Endodermal cell (in vitro differentiated cells): ENCODE measurements at places on chromosomes 5 and 9. TPM values are rescaled to one million over a fixed set of nuclear protein-coding genes. Genes with fewer than 3 reads are reported as not detected.

DNA sequence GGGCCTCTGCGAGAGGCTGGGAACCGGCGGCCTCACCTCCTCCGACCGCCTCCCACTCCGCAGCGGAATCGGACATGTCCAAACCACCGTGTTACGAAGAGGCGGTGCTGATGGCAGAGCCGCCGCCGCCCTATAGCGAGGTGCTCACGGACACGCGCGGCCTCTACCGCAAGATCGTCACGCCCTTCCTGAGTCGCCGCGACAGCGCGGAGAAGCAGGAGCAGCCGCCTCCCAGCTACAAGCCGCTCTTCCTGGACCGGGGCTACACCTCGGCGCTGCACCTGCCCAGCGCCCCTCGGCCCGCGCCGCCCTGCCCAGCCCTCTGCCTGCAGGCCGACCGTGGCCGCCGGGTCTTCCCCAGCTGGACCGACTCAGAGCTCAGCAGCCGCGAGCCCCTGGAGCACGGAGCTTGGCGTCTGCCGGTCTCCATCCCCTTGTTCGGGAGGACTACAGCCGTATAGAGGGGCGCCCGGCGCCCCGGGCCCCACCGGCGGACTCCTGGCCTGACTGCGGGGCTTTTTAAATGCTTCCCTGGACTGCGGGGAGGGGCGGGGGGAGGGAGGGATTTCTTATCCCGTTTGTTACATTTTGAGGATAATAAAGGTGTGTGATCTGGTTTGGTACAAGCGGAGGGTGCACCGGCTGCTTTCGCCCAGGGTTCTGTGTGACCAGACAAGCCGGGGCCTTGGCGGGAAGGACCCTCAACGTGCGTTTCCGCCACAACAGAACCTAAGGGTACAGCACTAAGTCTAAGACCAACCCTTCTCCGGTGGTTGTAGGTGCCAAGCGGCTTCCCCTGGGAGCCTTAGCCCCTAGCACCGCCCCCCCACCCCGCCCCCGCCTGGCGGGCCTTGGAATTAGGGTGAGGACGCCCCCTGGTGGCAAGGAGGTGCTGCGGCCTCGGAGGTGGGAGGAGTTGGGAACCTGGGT lies 9.3 kb downstream of the PRR7 start:
- H3K36me3 ChIP-seq, result peaks cover 45% of the 10 kb centered on the region
- H3K4me3 ChIP-seq, result peak overlapping the region; percentile 72
- DNase-seq, result peak; percentile 99
- peak overlapping the region; percentile 47 for H3K27ac ChIP-seq
- peaks cover 3% of the 10 kb centered on the region for H3K27me3 ChIP-seq

DNA sequence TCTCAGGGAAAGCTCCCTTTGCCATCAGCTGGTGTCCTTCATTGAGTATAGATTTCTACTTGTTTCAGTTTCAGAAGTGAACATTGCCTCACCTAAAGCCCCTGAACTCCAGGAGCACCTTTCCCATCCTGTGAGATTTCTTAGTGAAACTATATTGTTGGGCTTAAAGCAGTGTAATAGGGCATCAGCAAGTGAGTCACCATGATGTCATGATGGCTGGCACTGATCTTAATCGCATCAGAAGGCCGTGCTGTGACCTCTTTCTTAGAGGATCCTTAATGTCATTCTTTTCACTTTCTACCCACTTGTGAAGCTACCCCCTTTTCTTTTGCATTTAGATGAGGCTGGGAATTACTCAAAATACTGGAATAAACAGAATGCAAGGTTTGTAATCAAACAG lies 401.3 kb downstream of the MTRR start:
- no peak for DNase-seq
- H3K4me1 ChIP-seq, result no peaks in the 10 kb centered on the region
- H3K27me3 ChIP-seq, result no peaks in the 10 kb centered on the region
- H3K27ac ChIP-seq, result no peak overlapping the region

- H3K4me3 ChIP-seq, result no peak overlapping the region
- peaks cover 99% of the 10 kb centered on the region for H3K27me3 ChIP-seq
- no peak overlapping the region for H3K27ac ChIP-seq
- H3K4me1 ChIP-seq, result no peaks in the 10 kb centered on the region
- H3K36me3 ChIP-seq, result no peaks in the 10 kb centered on the region
Observed at GRCh38 chr9:124010665-124011321, 775 bp upstream of the LHX2 start.

- no peak overlapping the region for H3K27ac ChIP-seq
- no peaks in the 10 kb centered on the region for H3K36me3 ChIP-seq
- no peak for DNase-seq
- H3K4me3 ChIP-seq, result no peak overlapping the region
Observed at GRCh38 chr9:76013809-76014208, 123.3 kb downstream of the PCSK5 start.

DNA sequence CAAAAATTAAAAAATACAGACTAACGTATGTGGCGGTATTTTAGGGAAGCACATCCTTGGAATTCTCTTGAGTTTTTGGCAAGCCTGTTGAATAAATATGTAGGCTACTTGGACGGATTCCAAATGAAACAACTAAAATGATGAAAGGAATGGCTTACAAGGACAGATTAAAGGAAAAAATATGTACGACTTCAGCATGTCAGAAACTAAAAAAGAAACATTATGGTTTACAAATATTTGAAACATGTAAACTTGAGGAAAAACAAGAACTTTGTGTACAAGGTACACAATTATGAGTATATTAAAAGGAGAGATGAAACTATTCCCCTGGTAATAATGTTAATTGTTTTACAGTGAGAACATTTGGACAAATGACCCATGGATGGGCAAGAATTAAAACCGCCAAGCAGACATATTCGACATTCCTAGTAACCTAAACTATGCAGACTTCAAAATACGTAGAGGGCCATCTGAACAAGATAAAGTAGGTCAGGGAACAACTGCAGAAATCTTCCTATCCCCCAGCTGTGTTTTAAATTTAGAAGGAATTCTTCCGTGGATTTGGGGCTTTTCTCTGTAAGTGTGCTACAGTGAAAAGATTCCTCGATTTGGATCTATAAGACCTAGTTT lies 12.5 kb downstream of the EDIL3 start:
- no peak overlapping the region for H3K27ac ChIP-seq
- no peak for DNase-seq
- H3K4me1 ChIP-seq, result no peaks in the 10 kb centered on the region
- no peak overlapping the region for H3K4me3 ChIP-seq
- no peaks in the 10 kb centered on the region for H3K27me3 ChIP-seq

GRCh38 chr5:136014049-136015002 lies 14.5 kb upstream of the TGFBI start:
- H3K27me3 ChIP-seq, result peaks cover 10% of the 10 kb centered on the region
- peak; percentile 29 for DNase-seq
- no peak overlapping the region for H3K4me3 ChIP-seq
- H3K36me3 ChIP-seq, result no peaks in the 10 kb centered on the region
- no peak overlapping the region for H3K27ac ChIP-seq
- H3K4me1 ChIP-seq, result no peaks in the 10 kb centered on the region

DNA sequence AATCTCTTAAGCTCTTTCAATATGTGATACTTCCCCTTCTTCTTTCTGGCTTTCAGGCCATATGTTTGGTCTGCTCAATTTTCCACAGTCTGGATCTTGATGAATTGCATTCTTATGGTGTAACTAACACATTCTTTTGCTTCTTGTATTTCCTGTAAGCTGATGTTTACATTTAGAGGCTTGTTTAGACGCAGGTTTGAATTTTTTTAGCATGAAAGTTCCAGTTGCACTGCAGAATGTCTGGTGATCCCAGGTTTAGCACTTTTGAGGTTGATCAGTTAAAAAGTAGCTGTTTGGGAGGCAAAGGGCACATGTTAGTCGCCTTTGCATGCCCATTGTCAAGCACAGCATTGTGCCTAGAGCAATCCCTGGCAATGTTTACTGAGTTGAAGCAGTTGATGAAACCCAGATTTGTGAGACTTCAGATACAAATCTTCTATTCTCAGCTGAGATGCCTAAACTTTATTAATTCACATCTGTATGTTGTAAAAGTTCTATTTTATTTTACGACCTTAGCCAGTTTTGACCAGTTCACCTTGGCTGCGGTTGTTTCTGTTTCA lies 59.6 kb upstream of the SPATA31C2 start:
- H3K27ac ChIP-seq, result peak overlapping the region; percentile 40
- no peaks in the 10 kb centered on the region for H3K27me3 ChIP-seq
- no peaks in the 10 kb centered on the region for H3K4me1 ChIP-seq
- H3K36me3 ChIP-seq, result no peaks in the 10 kb centered on the region
- DNase-seq, result no peak

DNA sequence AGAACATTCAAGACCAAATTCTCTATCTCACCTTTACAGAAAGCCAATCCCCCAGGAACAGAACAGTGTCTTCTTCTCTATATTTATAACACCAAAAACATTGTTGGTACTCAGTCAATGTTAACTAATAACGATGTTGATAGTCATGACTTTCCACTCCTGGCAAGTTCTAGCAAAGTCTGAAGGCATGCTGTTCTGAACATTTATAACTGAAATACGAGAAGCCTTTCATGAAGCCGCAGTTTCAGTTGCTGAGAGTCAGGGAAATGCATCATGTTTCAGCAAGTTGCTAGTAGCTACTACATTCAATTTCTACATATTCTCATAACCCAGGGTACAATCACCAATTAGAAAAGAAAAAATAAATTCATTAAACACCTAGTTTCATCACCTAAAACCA lies 301.4 kb downstream of the PDE4D start:
- no peak overlapping the region for H3K4me3 ChIP-seq
- no peak overlapping the region for H3K27ac ChIP-seq
- no peaks in the 10 kb centered on the region for H3K27me3 ChIP-seq
- no peak for DNase-seq

LRRC8A gene
- total RNA-seq, result 58.7 and 61.5 TPM in 2 replicates

VPS13A gene
- total RNA-seq, result 35.6 and 41.6 TPM in 2 replicates
